Fibroblast of lung (primary cell): ENCODE measurements at places on chromosomes 1 and 21. TPM values are rescaled to one million over a fixed set of nuclear protein-coding genes. Genes with fewer than 3 reads are reported as not detected.
A peak's percentile ranks its signal among the peaks of the same experiment; 100 is the strongest.

The OTUD7B gene
- 10.1 and 12.6 TPM in 2 replicates for polyA plus RNA-seq

The IFI44L gene
- 0.52 and 0.59 TPM in 2 replicates for polyA plus RNA-seq

The PDE4B gene
- 3.7 and 5.2 TPM in 2 replicates for polyA plus RNA-seq

GRCh38 chr1:214952648-214953047, 129.9 kb upstream of the KCNK2 start:
- no peak overlapping the region for H3K27ac ChIP-seq
- H3K36me3 ChIP-seq = no peaks in the 10 kb centered on the region
- H3K4me3 ChIP-seq = no peak overlapping the region
- H3K4me1 ChIP-seq = peaks cover 5% of the 10 kb centered on the region
- H3K27me3 ChIP-seq = no peaks in the 10 kb centered on the region

The MSH4 gene
- polyA plus RNA-seq = 0.02 TPM in 1 of 2 replicates, not detected in the other

The GAS5 gene
- polyA plus RNA-seq = 451 and 810 TPM in 2 replicates

DNA sequence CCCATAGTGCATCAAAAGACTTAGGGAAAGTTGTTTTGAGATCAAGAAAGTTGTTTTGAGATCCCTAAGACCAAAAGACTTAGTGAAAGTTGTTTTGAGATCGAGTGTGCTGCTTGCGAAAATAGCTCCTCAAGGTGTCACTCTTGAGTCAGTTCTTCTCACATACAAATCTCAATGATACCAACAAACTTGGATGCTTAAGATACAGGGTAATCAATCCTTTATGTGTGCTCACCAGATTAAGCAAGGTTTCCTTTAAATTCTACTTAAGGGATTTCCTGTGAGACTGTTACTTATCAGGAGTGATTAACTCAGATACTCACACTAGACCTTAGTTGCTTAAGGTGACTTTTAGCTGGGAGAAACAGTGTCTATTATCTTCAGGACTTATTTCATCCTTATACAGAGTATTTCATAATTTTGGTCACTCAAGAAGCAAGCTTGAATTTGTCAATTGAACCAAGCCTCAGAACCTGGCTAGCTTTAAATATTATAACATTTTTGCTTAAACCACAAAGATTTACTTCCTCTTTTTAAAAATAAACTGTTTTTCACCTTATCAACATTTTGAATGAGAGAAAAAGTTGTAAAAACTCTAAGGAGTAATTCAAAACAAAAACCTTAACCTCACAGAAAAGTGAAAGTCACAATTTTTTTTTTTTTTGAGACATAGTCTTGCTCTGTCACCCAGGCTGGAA, 8.0 kb upstream of the RLF start:
- peaks cover 5% of the 10 kb centered on the region for H3K27me3 ChIP-seq
- H3K4me1 ChIP-seq = no peaks in the 10 kb centered on the region
- H3K4me3 ChIP-seq = no peak overlapping the region
- no peak overlapping the region for H3K27ac ChIP-seq

The DCDC2B gene
- not detected in 2 replicates for polyA plus RNA-seq

The AMY2A gene
- polyA plus RNA-seq = not detected in 2 replicates

DNA sequence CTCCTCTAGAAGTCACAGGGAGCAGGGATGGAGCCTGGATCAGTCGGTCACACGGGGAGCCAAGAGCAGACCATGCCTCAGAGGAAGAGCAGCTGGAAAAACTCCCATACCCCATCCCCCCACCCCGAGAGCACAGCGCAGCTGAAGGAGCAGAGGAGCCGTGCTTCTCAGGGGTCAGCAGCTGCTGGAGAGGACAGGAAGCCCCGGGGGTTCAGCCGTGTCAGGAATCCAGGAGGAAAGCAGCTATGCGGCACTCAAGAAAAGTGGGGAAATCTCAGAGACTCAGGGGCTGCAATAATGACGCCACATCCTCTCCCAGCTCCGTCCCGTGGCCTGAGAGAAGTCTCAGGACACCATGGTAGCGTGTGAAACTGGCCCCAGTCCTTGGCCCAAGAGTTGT, 102.3 kb downstream of the NPHP4 start:
- H3K36me3 ChIP-seq = no peaks in the 10 kb centered on the region
- DNase-seq = no peak
- H3K4me1 ChIP-seq = no peaks in the 10 kb centered on the region
- H3K27ac ChIP-seq = no peak overlapping the region
- H3K4me3 ChIP-seq = no peak overlapping the region

DNA sequence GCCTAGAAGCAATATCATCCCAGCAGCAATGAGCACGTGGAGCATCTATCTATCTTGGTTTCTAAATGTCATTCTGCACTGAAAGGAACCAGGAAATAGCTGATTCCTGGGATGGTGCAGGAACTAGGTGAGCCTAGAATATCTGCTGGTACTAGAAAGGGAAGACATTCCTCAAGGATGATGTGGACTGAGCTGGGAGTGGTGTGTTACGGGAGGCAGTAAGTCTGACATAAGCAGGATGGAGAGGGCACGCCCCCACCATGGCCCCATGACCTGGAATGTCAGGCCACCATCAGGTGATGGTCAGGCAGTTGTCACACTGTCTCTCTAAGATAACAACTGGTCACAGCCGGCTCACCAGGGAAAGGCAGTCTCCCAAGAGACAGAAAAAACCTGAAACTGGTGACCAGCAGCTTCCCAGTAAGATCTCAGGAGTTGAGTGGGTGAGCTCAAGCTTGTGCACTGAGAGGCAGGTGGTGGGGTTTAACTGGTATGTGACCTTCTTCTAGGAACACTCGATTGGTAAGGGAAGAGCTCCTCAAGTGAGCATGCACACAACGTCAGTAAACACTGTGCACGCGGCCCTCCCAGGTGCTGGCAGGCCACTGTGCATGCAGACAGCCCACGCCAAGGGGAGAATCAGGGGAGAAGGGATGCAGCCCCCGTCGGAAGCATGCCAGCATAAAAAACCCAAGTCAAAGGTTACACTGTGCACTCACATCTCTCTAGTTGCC, 148.7 kb downstream of the ADSS2 start:
- no peaks in the 10 kb centered on the region for H3K4me1 ChIP-seq
- no peaks in the 10 kb centered on the region for H3K27me3 ChIP-seq
- no peak overlapping the region for H3K4me3 ChIP-seq

The USH2A gene
- polyA plus RNA-seq = 0.01 TPM in 2 replicates

The RAB42 gene
- 2.7 and 3.4 TPM in 2 replicates for polyA plus RNA-seq

GRCh38 chr1:47449822-47450552, 12.1 kb downstream of the FOXD2 start:
- no peaks in the 10 kb centered on the region for H3K36me3 ChIP-seq
- no peak for DNase-seq
- H3K27ac ChIP-seq = no peak overlapping the region
- no peaks in the 10 kb centered on the region for H3K4me1 ChIP-seq
- H3K27me3 ChIP-seq = peaks cover 34% of the 10 kb centered on the region

- peaks cover 10% of the 10 kb centered on the region for H3K4me1 ChIP-seq
- H3K27me3 ChIP-seq = no peaks in the 10 kb centered on the region
- no peak overlapping the region for H3K4me3 ChIP-seq
- no peak for DNase-seq
Observed at GRCh38 chr1:55786396-55786795, 571.2 kb upstream of the USP24 start.

The SPATA45 gene
- polyA plus RNA-seq = 0.44 TPM in 1 of 2 replicates, not detected in the other

The TGFBR3 gene
- polyA plus RNA-seq = 56.8 and 68.3 TPM in 2 replicates

The SPRR2F gene
- not detected in 2 replicates for polyA plus RNA-seq

The HEYL gene
- polyA plus RNA-seq = 0.02 and 1.3 TPM in 2 replicates

DNA sequence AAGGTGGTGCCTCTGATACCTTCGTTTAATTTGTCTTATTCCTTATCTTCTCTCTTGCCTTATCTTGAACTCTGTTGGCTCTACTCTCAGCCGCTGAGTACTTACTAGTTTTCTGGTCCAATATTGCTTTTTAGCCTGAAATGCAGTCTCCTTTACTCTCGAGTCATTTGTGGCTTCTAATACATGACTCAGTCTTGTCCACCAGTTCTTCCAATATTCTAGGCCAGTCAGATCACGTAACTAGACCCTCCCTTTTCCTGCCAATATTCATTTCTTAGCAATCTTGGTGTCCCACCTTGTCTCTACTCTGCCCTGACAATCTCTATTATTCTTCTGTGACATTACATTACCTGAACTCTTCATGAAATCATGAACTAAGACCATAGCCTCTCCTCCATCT, 555.8 kb downstream of the DPYD start:
- H3K27ac ChIP-seq = no peak overlapping the region
- peaks cover 3% of the 10 kb centered on the region for H3K4me1 ChIP-seq
- peak; percentile 57 for DNase-seq

DNA sequence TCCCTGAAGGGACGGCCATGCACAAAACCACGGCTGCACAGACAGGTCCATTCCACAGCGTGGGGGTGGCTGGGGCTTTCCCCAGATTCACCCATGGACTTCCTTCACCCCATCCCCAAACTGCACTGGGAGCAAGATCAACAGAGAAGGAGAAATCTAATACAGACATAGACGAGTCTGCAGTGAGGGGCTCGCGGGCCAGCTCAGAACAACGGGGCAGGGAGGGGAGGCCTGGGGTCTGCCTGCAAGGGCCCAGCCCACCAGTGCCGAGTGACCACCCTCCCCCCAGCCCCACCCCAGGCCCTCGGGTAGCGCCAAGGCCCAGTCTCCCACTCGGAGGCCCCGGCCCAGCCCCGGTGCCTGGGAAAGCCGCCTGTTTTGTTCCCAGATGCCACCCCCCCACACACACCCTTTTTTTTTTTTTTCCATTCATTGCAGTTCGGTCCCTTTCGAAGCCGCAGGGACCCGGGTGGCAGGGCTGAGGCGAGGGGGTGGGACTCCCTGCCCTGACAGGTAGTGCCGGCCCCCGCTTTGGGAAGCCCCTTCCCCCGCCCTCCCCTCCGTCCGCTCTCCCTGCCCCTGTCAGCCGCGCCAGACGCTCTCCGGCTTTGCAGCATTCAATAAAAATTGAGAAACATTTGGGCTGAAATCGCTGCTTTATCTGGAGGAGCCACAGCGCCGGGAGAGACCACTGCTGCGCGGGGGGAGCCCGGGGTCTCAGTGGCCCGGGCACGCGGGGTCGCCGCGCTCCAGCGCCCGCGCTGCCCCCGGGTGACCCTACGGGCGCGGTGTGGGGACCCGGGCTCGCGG, 543 bp upstream of the EPHB2 start:
- no peak overlapping the region for H3K27ac ChIP-seq
- H3K27me3 ChIP-seq = no peaks in the 10 kb centered on the region

DNA sequence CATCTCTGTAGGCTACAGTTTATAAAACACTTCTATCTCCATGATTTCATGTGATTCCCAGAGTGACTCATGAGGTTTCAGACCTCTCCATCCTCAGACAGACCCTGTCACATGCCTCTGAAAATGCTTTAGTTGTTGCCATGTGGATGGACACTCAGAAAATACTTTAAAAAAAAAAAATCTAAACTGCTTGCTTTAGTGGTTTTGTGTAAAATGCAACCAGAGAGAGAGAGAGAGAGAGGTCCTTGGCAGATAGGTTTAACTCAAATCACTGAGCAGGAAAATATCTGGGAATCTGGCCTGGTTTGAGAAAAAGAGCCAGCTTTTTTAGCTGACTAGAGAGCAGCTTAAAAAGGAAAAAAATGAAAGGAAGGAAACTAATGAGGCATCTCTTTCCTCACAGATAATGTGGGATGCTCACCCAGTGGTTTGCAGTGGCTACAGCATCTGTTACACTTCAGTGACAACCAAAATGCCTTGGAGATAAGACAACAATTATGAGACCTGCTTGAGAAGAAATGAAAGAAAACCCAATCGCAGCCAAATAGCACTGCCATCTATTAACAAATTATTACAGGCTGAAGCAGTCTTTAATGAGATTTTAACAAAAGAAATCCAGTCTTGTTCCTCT, 54.6 kb upstream of the SYT14 start:
- H3K4me1 ChIP-seq = peaks cover 19% of the 10 kb centered on the region
- no peaks in the 10 kb centered on the region for H3K36me3 ChIP-seq
- H3K27ac ChIP-seq = peak overlapping the region; percentile 64
- H3K27me3 ChIP-seq = peaks cover 9% of the 10 kb centered on the region
- no peak overlapping the region for H3K4me3 ChIP-seq
- DNase-seq = peak; percentile 95

The KIF14 gene
- polyA plus RNA-seq = 2.2 and 7.0 TPM in 2 replicates

DNA sequence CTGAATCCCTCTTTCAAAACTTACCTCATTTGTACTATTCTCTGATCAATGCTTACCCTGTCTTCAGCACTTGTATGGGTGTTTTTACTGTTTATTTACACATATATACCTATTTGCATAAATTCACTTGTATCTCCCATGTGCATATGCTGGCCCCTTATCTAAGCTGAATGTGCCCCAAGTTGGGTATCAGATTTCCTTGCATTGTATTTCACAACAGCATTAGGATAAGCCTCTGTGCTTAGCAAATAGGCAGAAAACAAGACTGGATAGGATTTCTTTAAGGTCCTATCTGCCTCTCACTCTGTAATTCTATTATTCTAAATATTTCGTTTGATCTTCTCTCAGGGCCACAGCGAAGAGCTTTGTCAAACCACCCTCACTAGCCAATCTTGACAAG, 45.9 kb upstream of the IPO9 start:
- no peak overlapping the region for H3K4me3 ChIP-seq
- peaks cover 45% of the 10 kb centered on the region for H3K36me3 ChIP-seq
- H3K27me3 ChIP-seq = no peaks in the 10 kb centered on the region

The EPHA8 gene
- polyA plus RNA-seq = not detected in 2 replicates

The MKNK1 gene
- polyA plus RNA-seq = 32.0 and 33.1 TPM in 2 replicates

The AMPD1 gene
- not detected in 2 replicates for polyA plus RNA-seq

GRCh38 chr1:174850726-174851125, 149.0 kb upstream of the CACYBP start:
- H3K27me3 ChIP-seq = no peaks in the 10 kb centered on the region
- no peak overlapping the region for H3K4me3 ChIP-seq
- DNase-seq = no peak
- H3K36me3 ChIP-seq = no peaks in the 10 kb centered on the region
- no peaks in the 10 kb centered on the region for H3K4me1 ChIP-seq

GRCh38 chr1:199335496-199335895, 692.0 kb upstream of the NR5A2 start:
- H3K27me3 ChIP-seq = no peaks in the 10 kb centered on the region
- H3K36me3 ChIP-seq = no peaks in the 10 kb centered on the region
- no peak overlapping the region for H3K27ac ChIP-seq

- H3K27ac ChIP-seq = no peak overlapping the region
- no peaks in the 10 kb centered on the region for H3K36me3 ChIP-seq
- no peak overlapping the region for H3K4me3 ChIP-seq
- DNase-seq = no peak
- H3K4me1 ChIP-seq = no peaks in the 10 kb centered on the region
Observed at GRCh38 chr1:241376701-241377100, 19.7 kb upstream of the RGS7 start.

DNA sequence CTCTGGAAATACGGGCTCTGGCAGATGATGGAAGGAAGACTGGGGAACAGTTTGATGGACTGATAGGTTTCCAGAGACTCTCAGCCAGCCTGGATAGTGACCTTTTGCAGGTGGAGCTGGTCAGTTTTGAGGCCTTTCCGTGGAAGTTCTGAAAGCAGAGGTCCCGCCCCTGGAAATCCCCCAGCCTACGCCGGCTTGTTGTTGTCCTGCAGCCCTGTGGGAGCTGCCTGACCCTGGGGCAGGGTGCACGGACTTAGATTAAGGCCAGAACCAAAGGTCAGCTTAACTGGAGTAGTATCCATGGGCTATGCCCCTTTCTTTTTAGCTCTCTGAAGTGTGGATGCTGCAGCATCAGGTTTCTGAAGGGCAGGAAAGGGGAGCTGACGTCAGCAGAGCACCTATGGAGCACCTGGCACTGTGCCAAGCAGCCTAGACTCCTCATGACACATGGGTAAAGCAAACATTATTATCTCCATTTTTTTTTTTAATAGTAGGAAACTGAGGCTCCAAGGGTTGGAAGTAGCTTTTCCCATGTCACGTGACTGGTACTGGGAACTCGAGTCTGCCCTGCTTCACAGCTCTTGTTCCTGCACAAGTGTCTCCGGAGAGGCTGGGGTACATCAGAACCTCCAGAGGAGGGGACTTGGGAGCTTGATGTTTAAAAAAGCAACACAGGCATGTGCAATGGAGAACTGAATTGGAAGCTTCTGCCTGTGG, 38.5 kb downstream of the IER5 start:
- H3K36me3 ChIP-seq = no peaks in the 10 kb centered on the region
- no peak overlapping the region for H3K4me3 ChIP-seq
- H3K27me3 ChIP-seq = no peaks in the 10 kb centered on the region
- no peak overlapping the region for H3K27ac ChIP-seq
- no peak for DNase-seq
- no peaks in the 10 kb centered on the region for H3K4me1 ChIP-seq

The PDZK1IP1 gene
- polyA plus RNA-seq = not detected in 2 replicates
